ENCODE measurements at places on chromosomes 7 and 10. TPM values are rescaled to one million over a fixed set of nuclear protein-coding genes. Genes with fewer than 3 reads are reported as not detected.

Gene RASA4B
- total RNA-seq = 1.0 TPM

Gene CNTNAP2
- 2.1 TPM for total RNA-seq

Gene NPFFR1
- total RNA-seq = not detected

Gene SCART1
- 0.64 TPM for total RNA-seq

Gene STN1
- 60.5 TPM for total RNA-seq

Gene CAPZA2
- total RNA-seq = 187 TPM
